ENCODE measurements at places on chromosomes 3 and 15. TPM values are rescaled to one million over a fixed set of nuclear protein-coding genes. Genes with fewer than 3 reads are reported as not detected.

DNA sequence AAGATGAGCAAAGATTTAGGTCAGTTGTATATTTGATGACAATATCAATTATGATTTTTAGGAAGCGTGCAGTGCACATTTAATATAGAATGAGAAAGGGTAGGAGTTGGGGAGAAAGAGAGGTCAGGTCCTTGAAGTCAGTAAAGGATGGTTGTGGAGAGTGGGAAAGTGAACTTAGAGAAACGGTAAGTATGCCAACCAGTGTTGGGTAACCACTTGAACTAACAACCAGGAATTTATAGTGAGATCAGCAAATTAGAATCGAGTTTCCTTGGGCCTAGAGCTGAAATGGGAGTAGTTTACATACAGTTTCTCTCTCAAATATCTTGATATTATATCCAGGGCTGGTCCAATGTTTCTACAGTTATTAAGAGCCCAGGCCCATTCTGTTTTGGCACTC is 188.5 kb upstream of the RBMS3 start:
- DNase-seq = no peak

GRCh38 chr3:124873226-124873625 is 13.9 kb downstream of the ITGB5 start:
- no peak for DNase-seq

DNA sequence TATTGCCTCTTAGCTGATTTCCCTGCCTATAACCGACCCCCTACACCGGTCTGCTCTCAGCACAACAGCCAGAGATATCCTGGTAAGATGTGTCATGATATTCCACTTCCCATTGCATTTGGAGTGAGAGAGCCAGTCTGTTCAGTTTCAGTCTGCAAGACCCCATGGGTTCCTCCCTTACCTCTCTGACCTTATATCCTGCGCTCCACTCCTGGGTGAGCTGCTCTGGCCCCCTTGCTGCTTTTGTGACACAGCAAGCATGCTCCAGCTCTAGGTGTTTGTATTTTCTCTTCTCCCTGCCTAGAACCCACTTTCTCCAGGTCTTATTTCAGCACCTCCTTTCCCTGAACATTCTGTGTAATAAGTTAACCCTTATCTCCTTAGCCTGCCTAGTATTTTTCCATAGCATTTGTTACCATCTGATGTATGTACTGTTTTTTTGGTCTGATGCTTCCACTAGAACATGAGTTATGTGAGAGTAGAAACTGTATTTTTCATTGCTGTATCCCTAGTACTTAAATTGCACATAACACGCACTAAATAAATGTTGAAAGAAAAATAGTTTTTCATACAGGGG is 44.2 kb downstream of the CMTM8 start:
- DNase-seq = no peak

DNA sequence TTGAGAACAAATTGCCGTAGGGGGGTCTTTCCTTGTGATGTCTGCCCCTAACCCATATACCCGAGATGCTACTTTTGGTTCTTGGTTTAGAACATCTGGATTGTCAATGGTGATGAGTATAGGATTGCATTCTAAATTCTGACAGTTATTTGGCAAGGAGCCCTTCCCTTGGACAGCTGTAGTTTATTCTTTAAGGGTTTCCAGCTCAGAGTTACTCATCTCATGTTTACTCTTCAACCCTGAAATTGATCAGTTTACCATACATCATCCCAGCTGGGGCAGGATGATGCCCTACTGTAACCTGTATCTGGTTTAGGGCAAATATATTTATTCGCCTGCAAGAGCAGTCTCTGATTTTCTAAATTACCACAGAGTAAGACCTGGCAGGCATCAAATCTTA is 85.7 kb upstream of the XCR1 start:
- no peak for DNase-seq

DNA sequence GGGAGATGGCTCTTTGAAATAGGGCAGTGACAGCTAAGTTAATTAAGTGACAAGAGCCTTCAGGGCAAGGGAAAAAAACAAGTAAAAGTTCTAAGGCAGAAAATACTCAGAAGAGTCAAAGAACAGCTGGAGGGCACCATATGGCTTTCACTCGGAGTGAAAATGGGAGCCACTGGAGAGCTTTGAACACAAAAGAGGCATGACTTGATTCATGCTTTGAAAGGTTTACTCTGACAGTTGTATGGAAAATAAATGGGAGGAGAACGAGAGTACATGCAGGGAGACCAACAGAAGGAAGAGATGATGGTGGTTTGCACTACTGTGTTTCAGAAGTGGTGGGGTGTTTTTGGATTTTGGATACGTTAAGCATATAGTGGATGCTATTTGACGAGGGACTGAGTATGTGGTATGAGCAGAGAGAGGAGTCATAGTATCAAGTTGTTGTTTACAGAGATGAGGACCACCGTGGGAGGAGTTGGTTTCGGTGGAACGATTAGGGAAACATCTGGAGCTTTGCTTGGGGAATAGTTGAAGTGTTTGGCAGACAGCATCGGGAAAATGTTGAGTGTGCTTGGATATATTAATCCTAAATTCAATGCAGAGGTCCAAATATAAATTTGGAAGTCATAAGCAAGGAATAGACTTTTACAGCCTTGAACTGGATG is 411.5 kb downstream of the GABRG3 start:
- DNase-seq = no peak

DNA sequence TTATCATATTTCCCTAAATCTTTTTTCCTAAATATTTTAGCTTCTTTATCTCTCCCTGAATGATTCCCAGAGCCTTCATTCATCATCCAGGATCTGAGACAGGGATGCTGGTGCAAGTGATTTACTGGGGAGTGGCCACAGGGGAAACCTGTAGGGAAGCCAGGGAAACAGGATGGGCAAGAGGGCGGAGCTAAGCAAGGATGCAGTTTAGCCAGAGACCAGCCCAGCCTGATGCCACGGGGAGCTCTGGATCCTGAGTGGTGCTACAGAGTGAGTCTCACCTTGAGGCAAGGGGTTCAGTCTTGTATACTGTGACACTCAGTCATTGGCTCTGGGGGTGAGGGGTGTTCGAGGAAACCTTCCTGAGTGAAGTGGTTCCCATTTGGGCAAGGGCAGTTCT is 39.7 kb upstream of the LRRFIP2 start:
- no peak for DNase-seq

- DNase-seq = no peak
Observed at GRCh38 chr3:178628037-178628436, 91.8 kb downstream of the KCNMB2 start.

GRCh38 chr3:24923570-24923969 is 428.9 kb upstream of the THRB start:
- no peak for DNase-seq

- DNase-seq = no peak
Observed at GRCh38 chr3:152825566-152825965, 9.4 kb upstream of the P2RY1 start.

DNA sequence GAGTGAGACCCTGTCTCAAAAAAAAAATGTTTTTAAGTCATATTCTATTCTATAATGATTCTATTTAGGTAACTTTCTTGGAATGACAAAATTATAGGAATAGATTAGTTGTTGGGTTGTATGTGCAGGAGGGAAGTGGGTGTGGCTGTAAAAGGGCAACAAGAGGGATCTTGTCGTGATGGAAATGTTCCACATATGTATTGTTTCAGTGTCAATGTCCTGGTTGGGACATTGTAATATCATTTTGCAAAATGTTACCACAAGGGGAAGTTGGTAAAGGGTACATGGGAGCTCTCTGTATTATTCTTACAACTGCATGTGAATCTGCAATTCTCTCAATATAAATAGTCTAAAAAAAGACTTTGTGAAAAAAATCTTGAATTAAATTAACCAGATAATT is 14.3 kb upstream of the ABHD5 start:
- DNase-seq = no peak

GRCh38 chr3:54374214-54374852 is 252.0 kb downstream of the CACNA2D3 start:
- DNase-seq = no peak

DNA sequence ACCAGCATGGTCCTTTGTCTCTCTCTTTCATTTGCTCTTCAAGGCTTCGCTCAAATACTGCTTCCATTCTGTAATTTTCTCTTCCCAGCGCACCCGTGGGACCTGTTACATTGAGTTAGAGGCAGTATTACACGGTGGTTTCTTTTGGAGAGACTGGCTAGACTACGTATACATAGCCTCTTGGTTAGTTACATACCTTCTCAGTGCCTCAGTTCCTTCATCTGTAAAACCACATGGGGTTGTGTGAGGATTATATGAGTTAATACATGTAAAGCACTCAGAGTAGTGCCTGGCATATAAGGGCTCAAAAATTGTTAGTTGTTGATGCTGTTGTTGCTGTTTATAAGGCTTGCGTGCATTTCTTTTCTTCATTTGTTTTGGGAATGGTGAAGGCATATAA is 33.8 kb downstream of the UBE2E2 start:
- no peak for DNase-seq

- no peak for DNase-seq
Observed at GRCh38 chr3:151775314-151776258, 38.3 kb upstream of the AADAC start.

DNA sequence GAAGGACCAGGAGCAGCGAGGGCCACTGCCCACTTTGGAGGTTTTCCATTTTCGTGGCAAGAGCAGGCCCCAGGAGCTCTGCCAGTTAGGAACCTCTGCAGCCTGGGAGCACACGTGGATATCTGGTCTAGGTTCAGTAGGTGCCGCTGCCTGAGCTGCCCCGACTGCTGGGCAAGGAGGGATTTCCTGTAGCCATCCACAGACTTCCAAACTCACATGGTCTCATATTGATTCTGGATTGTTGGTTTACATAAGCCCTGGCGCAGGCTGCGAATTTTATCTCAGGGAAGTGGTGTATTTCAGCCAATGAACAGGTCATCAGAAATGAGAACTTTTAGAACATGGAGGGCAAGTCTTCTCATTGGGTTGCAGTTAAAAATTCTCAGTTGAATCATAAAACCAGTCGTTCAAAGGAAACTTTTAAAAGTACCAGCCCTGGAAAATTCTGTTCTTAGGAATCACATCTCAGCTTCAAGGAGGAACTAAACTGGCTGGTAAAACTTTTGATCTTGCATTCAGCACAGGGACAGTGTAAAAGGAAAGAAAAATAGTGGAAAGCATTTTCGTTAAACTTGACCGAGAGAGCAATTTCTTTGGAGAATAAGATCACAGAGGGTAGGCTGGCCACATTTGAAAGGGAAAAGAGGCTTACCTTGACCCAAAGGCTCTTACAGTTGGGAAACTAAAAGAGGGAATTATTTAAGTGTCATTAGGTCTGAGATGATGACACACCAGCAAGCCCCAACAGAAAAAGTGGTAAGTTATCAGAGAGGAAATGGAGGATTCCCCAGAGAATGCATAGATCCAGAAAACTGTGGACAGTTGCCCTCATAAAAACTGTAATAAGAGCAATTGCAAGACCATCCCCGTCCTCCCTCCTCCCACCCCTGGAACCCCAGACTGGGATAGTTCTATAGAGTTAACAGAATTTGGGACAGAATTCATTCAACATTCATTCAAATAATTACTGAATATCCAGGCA is 6.4 kb upstream of the RTP3 start:
- DNase-seq = no peak

- DNase-seq = no peak
Observed at GRCh38 chr3:14345496-14346150, 56.8 kb upstream of the SLC6A6 start.

DNA sequence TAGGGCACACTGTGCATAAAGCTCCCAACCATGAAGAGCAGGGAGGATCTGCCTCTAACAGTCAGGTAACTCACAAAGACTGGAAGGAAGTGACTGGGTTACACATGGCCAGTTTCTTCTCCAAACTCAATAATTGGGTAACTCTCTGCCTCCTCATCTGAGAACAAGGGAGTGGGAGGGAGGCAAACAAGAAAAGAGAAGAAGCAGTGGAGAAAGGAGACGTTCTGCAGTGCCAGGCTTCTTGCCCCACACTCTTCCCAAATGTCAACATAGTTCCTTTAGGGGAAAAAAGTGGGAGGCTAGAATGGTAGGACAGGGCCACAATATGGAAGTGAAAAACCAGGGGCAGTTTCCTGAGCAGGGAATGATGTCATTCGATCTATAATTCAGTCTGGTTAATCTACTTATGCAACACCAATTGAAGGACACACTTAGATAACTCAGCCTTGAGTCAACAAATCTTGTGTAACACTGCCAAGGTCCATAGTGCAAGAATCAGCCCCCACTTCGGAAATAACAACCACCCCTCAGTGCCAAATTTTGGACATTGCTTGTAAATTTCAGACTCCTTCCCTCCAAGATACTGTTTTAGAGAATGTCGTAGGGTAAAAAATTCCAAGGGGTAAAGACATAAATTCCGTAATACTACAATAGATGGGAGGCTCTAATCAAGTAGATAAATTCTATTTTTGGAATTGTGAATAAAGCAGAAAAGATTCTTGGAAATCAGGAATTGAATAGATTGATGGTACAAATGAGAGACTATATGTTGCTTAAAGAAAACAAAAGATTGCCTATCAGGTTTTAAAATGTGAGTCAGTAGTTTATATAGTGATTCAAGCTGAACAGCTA is 143.0 kb downstream of the LPP start:
- DNase-seq = no peak

DNA sequence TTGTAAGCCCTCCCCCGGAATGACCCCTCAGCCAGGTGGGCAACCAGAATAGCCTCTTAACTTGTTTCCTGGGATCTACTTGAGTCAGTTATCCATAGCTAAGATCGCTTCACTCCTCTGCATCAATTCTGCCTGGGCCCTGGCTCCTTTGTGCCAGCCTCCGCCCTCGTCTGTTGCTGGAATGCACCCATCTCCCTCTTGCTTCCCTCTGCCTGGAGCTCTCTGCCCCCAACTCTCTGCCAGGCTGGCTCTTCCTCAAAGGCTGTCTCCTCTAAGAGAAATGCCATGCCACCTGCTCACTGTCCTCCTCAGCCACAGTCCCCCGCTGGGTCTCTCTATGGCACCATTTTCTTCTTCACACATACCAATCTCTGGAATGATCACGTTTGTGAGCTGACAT is 240.8 kb downstream of the ADAMTS17 start:
- no peak for DNase-seq

GRCh38 chr3:185351396-185351795 is 11.5 kb upstream of the MAP3K13 start:
- no peak for DNase-seq

DNA sequence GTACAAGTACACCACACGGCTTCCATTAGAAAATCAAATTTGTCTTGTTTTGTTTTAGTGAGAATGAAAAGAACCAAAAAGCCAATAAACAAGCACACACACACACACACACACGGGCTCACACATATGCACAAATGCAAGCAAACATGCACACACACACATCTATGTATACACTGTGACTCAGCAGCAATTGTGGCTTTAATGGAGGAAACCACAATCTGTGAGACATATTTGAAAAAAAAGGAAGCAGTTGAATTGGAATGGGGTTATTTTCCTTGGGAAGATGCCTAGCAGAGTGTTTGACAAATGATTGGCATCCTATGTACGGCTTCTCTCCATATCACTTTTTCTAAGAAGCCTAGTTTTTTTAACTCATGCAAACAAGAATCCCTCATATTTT is 201.1 kb upstream of the ARRDC4 start:
- no peak for DNase-seq

The SORD gene
- total RNA-seq = 10.7 TPM

The REC114 gene
- total RNA-seq = not detected

The SUCNR1 gene
- not detected for total RNA-seq

The KCNMB3 gene
- 3.6 TPM for total RNA-seq

The LMAN1L gene
- total RNA-seq = not detected

The APOD gene
- total RNA-seq = 2.1 TPM

All from chondrocyte (in vitro differentiated cells).